Non-pigmented ciliary epithelial cell (primary cell): ENCODE measurements at places on chromosomes 1 and 21.

GRCh38 chr1:178964469-178965330, 61.0 kb upstream of the FAM20B start:
- DNase-seq, result no peak

GRCh38 chr1:153941826-153942725, 4.4 kb downstream of the DENND4B start:
- DNase-seq, result no peak

GRCh38 chr21:27429710-27430341, 462.9 kb upstream of the ADAMTS5 start:
- DNase-seq, result no peak

- no peak for DNase-seq
These were observed 22.6 kb upstream of the KCNQ4 start for GRCh38 chr1:40760984-40761383.

- DNase-seq, result no peak
These were observed 167.4 kb upstream of the PRMT6 start for GRCh38 chr1:106889059-106889458.

DNA sequence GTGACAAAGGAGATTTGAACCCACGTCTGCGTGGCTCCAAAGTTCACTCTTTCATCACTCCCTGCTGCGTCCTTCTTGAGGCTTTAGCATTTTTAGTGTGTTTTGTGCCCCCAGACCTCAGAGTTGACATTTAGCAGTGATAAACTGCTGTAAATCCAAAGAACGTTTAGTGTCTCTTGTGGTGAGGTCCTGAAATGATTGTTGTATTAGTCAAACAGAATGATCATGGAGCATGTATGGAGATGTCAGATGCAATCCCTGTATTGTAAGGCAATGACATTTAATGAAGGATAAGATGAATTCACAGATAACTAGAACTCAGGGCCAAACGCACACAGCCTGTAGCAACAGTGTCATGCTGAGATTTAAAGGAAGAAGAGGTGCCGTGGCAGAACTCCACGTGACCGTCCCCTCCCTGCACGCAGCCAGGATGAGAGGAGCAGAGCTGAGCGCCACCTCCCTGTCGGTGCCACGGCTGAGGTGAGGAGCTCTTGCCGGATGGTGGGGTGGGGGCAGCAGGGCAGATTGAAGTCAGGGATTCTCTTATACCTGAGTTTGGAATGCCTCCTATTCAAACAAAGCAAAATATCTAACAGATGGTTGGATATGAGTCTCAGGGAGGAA, 30.1 kb downstream of the NTPCR start:
- no peak for DNase-seq

GRCh38 chr1:85115933-85116332, 67.6 kb upstream of the MCOLN3 start:
- no peak for DNase-seq

- DNase-seq, result no peak
These were observed 11.9 kb downstream of the WASF2 start for GRCh38 chr1:27478098-27478497.

DNA sequence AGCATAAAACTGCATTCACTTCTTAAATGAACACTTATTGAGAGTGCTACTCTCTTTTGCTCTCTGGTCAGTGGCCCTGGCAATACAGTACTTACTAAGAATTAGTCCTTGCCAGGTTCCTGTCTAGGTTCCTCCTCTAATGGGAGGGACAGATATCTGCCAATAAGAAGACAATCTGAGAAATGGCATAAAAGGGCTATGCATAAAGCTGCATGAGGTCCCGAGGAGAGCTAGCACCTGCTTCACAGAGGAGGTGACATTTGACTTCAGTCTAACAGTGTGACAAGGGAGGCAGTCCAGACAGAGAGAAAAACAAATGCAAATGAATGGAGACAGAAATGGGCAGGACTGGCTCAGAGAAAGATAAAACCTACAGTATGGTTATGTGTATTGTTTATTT, 357.1 kb upstream of the SGIP1 start:
- DNase-seq, result no peak

DNA sequence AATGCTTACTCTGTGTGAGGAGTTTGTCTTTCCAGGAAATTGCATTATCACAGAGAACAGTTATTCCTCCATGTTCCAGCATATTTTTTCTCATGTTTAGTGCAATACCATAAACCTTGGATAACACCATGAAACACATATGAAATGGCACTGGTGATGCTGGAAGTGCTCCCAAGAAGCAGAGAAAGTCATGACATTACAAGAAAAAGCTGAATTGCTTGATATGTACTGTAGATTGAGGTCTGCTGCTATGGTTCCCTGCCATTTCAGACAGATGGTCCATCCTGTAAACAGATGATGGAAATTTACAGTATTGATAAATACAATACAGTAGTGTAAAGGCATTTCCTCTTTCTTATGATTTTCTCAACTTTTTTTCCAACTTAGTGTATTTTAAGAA, 422.1 kb downstream of the LRRIQ3 start:
- no peak for DNase-seq

GRCh38 chr1:150922519-150922975, 3.6 kb upstream of the SETDB1 start:
- DNase-seq, result peak; percentile 85

- DNase-seq, result no peak
These were observed 627 bp downstream of the RIIAD1 start for GRCh38 chr1:151721788-151722510.

DNA sequence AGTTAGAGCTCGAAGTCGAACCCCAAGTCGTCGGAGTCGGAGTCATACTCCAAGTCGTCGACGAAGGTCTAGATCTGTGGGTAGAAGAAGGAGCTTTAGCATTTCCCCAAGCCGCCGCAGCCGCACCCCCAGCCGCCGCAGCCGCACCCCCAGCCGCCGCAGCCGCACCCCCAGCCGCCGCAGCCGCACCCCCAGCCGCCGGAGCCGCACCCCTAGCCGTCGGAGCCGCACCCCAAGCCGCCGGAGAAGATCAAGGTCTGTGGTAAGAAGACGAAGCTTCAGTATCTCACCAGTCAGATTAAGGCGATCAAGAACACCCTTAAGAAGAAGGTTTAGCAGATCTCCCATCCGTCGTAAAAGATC, 12.1 kb downstream of the SON start:
- no peak for DNase-seq

- DNase-seq, result no peak
These were observed 2.8 kb upstream of the CASQ2 start for GRCh38 chr1:115771094-115771846.

- DNase-seq, result no peak
These were observed 11.8 kb downstream of the IER5 start for GRCh38 chr1:181100015-181100905.

DNA sequence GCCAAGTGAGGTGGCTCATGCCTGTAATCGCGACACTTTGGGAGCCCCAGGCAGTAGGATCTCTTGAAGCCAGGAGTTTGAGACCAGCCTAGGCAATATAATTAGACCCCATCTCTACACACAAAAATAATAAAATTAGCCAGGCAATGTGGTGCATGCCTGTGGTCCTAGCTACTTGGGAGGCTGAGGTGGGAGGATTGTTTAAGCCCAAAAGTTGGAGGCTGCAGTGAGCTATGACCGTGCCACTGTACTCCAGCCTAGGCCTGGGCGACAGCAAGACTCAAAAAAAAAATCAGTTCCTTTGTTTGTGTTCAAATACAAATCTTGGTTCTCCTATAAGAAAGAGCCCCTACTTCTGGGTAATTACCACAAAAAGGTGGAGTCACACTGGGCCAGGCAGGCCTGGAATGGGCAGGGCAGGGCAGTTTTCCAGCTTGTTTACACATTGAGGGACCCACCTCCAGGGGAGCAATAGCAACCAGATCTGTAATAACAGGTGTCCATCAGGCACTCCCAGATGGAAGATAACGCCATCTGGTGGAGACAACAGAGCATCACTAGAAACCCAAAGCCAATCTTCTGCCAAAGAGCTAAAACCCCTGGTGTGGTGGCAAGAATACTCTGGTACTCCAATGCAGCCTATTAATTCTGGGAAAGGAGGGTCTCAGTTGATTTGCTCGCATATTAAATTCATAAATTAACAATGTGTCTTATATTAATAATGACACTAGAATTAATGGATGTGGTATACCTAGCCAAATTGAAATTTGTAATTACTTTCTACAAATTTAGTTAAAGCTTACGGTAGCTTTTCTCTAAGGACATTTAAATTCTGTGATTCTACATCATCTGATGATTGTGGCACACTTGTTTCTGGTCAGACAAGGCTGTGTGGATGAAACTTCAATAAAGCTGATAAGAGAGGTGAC, 13.2 kb downstream of the PPP1R15B start:
- no peak for DNase-seq

DNA sequence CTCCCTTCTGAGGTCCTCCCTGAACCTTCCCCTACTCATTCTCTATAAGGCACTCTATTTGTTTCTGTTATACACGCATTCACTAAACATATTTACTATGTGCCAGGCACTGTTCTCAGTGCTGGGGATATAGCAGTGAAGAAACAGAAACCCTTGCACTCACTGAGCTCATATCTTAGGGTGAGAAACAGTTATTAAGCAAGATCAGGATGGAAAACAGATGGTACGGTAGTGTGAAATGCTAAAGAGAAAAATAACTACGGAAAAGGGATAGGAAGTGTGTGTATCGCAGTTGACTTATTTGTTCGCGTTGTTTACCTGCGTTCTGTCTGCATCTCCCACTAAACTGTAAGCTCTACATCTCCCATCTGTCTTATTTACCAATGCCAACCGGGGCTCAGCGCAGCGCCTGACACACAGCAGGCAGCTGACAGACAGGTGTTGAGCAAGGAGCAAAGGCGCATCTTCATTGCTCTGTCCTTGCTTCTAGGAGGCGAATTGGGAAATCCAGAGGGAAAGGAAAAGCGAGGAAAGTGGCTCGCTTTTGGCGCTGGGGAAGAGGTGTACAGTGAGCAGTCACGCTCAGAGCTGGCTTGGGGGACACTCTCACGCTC, 572 bp downstream of the CYB5RL start:
- no peak for DNase-seq

- no peak for DNase-seq
These were observed 205.1 kb upstream of the COA6 start for GRCh38 chr1:234168061-234168724.

- DNase-seq, result no peak
These were observed 175.6 kb downstream of the CAMTA1 start for GRCh38 chr1:6960860-6961259.

GRCh38 chr1:9628541-9629444, 22.7 kb upstream of the PIK3CD start:
- DNase-seq, result no peak

GRCh38 chr1:233879841-233880240, 24.6 kb upstream of the SLC35F3 start:
- DNase-seq, result no peak
